ENCODE measurements at places on chromosomes 1 and 21.

DNA sequence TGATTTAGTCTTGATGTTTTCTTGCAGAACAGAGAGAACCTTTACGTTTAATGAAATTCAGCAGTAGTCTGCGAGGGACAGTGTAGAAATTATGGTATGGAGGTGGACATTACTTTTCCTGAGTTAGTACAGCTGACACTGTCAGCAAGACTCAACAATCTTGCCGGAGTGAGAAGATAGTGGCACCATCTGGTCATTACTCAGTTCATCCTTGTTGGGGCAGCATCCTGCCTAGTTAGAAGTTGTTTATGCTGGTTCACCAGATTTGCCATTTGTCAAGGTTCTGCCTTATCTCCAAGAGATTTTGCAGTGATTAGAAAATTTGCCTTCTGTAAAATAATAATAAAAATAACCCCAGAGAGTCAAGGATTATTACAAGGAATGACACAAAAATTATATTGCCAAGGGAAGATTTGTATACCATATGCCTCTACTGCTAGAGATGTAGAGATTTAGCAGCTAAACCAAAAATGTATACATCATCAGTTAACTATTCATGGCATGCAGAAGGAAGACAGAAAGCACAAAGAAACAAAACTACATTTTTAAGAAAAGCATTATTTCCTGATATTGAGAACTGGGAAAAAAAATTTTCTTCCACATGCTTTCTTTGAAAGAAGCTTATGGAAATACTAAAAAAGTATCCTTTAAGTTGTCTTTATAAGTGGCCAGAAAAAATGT lies 1967.4 kb downstream of the NCAM2 start:
- DNase-seq = no peak

DNA sequence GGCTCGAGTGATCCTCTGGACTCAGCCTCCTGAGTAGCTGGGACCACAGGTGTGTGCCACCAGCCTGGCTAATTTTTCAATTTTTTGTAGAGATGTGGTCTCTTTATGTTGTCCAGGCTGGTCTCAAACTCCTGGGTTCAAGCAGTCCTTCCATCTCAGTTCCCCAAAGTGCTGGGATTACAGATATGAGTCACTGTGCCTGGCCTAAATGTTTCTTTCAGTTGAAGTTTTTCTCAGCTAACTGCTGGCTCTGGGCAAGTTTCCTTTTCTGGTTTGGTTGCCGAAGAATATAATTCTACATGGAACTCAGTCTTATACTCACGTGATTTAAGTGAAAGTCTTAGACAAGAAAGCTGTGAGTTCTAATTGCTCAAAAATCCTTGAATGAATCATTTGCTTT lies 57.0 kb downstream of the SASS6 start:
- DNase-seq = no peak

DNA sequence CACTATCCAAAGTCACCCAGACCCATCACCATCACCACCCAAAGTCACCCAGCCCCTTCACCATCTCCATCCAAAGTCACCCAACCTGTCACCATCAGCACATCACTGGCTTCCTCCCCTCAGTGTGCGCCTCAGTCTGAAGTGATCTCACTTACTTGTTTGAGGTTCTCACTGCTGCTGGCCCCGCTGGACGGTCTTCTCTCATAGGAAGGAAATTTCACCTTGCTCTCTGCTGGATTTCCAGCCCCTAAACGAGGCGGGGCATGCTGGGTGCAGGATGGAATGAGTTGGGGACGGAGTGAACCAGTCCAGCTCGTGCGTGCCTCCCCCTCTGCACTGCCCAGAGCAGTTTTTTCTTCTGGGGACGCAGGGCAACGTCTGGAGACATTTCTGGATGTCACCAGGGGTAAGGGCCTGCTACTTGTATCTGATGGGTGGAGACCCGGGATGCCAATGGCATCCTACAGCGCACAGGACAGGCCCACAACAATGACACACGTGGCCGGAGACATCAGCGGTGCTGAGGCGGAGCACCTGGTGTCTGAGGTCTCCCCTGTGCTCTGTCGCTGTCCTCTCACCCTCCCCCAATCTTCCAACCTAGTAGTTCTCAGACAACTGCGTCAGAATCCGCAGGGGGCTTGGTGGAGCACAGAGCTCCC lies 38.6 kb downstream of the PDE9A start:
- DNase-seq = no peak

DNA sequence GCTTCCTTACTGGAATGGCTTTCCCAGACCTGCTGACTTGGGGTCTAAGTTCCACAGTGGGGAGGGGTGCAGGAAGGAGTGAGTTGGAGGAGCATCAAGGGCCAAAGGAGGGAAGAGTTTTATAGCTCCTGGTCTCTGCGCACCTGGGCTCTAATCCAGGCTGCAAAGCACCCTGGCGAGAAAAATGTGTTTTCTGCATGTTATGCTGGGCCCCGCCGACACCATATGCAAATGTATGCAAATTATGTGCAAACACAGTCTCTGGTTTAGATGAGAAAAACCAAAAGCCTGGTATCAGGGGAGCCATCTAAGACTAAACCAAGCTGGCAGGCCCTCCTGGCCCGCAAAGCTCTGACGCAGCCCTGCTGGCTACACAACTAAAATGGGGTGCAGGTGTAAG lies 95.0 kb downstream of the VWA5B1 start:
- no peak for DNase-seq

GRCh38 chr1:57791497-57791896 lies 367.6 kb upstream of the DAB1 start:
- no peak for DNase-seq

DNA sequence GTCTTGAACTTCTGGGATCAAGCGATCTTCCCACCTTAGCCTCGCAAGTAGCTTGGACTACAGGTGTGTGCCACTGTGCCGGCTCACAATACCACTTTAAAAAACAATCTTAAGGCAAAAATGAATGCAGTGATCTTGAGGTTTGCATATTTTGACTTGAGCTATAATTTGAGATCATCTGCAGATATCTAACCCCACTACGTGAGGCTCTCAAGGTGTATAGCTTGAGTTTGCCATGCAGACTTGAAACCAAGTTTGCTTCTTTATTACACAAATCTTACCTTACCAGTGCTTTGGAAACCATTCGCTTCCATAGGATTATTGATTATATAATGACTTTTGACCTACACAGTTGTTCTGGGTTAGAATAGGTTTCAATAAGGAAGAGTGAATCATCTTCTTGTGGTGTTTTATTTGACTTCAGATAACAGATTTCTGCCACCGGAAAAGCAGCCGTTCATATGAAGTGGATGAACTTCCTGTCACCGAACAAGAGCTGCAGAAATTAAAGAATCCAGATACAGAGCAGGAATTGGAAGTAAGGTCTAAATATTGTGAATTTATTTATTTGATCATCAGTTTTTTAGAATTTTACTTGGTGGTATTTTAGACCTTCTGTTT lies 155.1 kb downstream of the VPS13D start:
- no peak for DNase-seq

GRCh38 chr1:119611701-119612113 lies 36.4 kb downstream of the ZNF697 start:
- peak; percentile 58 for DNase-seq

- no peak for DNase-seq
Measured at GRCh38 chr1:232218955-232219865, 410.7 kb downstream of the SIPA1L2 start.

DNA sequence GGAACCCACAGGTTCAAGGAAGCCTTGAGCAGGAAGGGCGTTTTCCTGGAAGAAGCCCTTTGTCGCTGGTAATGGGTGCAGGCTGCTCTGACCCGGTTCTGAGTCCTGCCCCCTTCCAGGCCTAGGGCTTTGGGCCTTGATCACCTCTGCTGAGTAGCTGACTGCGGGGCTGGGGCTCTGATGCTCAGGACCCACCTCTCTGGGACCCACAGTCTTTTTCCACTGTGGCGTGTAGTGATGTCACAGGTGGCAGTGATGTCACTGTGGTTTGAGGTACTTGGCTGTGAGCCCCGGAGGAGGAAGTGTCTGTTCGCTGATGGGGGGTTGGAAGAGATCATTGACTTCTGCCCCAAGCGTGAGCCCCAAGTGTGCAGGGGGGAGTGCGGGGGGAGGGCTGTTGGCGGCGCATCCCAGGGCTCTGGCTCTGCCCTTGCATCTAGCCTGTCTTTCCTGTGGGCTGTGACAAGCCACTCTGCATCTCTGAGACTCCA lies 6.9 kb downstream of the TNFRSF1B start:
- peak; percentile 75 for DNase-seq
